ENCODE measurements at places on chromosomes 12 and 14.

DNA sequence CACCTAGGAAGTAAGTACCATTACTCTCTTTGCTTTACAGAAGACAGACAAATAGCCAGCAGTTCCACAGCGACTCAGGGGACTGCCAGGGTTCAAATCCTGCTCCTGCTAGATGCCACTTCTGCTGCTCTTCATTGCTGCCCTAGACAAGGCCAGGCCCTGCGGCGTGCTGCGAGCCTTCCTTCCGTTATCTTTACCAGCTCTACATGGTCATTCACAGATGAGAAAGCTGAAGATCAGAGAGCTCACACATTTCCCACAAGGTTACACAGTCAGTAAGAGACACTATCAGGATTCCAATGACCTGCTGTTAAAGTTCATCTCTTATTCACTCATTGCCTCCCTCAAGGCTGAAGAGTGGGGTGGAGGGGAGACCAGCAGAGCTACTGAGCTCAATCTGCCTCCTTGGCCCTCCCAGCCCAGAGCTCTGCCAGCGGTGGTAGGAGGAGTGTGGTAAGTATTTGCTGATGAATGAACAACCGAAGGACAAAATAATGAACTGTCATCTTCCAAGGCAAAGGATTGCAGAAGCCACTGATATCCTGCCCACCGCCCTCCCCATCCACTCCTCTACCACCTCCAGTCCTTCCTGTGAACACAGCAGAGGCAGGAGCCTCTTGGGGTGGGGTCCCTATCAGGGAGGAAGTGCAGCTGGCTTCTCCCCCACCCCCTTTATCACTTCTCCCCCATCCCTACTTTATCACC is 14.6 kb upstream of the HDAC7 start:
- DNase-seq, result no peak

- DNase-seq, result no peak
These were observed 472.2 kb upstream of the STXBP6 start for GRCh38 chr14:25522116-25522515.

- peak; percentile 52 for DNase-seq
These were observed at the start of gene TMEM229B for GRCh38 chr14:67487937-67488893. TSS of gene TMEM229B (minus strand) at chr14:67488721. CDS start at chr14:67473923, 14,798 bp downstream.

DNA sequence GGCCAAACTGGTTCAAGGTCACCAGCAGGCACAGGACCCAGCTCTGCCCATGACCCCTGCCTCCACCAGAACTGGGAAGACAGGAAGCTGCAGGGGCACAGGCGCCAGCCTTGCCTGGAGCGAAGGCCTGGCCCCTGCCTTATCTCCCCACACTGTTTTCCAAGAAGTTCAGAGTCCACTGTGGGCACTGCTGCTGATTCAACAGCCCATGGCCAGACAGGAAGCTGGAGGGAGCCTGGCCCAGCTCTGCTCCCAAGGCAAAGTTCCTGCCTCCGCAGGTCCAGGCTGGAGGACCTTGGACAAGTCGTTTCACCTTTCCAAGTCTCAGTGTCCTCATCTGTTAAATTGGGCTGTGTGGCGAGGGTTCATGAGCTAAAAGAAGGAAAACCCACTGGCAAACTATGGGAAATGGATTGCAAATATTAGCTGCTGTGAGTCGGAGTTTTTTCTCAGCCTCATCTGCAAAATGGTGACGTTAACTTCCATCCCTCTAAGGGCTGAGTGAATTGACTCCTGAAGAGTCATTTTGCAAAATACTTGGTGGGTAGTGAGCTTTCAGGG is 1.2 kb downstream of the PHETA1 start:
- DNase-seq, result no peak

DNA sequence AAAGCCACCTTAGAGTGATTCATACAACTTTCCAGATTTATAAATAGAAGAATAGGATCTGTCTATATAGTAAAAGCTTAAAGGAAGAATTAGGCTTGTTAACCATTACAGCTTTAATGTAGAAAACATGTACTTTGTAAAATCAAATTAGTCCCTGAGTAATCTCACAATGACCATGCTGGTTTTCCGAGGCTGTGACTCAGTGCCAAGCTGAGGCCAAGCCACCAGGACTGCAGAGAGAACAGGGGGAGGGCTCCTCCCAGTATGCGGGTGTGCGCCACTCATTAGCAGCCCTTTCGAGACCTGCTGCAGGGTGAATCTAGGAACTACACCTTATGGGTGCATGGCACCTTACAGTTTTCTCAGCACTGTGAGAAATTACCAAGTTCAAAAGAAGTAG is 167.0 kb downstream of the EFCAB11 start:
- DNase-seq, result no peak

DNA sequence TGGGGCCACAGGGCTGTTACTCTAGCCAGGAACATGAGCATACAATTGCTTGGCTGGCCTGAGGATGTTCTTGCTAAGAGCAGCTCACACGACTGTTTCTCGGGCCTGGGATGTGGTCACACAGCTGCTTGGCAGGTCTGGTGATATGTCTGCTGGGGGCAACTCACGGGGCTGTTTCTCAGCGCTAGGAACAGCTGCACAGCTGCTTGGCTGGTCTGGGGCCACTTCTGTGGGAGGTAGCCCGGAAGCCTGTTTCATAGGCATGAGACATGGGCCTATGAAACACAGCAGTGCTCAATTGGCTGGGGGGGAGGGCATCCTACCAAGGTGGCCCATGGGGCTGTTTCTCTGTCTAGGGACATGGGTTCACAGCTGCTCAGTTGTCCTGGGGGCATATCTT is 73.4 kb upstream of the DDHD1 start:
- DNase-seq, result no peak

DNA sequence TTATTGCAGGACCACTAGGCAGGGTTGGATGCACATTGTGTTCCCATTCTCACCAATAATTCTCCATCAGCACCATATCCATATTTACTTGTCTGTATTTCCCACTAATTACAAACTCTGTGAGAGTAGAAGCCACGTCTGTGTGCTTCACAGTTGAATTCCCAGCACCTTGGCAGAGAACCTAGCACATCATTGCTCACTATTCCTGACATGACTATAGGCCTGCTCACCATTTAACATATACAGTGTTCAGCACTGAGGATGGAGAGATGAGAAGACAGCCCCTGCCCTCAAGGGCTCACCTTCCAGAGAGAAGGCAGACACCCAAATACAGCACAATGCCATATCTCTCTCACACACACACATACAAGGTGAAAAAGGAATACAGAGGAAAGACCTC is 5.0 kb downstream of the DAD1 start:
- no peak for DNase-seq

DNA sequence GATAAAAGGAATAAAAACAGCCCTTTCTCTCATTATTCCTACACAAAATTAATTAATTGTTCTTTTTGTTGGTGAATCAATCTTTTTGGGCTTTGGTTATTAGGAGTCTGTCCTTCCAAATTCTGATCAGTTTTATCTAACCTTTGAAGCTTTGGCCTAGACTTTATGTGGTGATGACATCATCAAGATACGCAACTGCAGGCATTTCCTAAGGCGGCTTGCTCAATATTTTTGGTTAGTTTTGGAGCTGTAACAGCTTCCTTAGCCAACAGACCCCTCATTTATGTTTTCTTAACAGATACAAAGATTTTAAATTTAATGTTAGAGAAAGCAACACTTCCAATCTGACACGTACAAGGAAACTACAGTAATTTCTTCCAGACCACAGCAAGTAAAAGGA is 87.8 kb upstream of the PDE3A start:
- DNase-seq, result no peak

DNA sequence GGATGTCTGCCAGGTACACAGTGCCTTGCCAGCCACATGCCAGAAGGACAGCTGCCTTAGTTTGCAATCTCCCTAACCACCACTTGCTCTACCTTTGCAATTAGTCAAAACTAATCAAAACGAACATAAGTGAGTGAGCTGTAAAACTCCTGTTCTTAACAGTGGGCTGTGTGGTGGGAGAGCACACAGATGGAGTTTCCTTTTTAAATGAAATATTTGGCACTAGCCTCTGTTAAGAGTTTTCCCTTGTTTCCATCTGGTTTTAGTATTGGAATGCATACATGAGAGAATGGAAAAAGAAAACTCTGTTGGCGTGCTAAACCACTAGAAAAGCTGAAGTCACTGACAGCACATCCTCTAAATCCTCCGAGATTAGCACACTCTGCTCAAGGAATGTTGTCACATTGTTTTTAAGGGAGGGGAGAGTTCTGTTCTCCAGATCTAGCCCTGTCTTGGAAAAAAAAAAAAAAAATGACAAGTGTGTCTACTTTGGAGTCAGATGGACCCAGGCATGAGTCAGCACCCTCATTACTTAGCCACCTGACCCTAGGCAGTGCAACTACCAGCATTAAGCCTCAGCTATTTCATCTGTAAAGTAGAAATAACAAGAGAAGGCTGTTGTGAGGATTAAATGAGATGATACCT is 83.9 kb downstream of the STXBP6 start:
- no peak for DNase-seq

DNA sequence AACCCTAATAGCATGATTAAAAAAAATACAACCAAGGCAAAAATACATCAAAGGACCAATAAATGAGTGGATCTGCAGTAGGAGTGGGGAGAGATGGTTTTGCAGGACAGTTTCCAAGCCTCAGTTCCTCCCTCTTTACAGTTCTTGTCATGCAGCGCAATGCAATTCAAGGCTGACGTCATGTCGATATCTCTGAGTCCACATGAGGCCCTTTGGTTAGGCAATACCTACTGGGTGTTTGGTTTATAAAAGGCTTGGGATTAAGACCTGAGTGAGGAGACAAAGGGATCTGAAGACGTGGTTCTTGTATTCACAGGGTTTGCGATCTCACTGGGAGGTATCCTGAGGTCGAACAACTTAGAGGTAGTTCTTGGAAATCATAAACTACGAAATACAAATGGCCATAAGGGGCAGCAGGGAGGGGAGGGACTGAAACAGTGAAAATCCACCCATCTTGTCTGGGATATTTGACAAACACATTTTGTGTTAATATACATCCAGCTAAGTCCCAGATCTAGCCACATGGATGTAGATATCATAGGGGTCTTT is 441.0 kb downstream of the FUT8 start:
- no peak for DNase-seq

DNA sequence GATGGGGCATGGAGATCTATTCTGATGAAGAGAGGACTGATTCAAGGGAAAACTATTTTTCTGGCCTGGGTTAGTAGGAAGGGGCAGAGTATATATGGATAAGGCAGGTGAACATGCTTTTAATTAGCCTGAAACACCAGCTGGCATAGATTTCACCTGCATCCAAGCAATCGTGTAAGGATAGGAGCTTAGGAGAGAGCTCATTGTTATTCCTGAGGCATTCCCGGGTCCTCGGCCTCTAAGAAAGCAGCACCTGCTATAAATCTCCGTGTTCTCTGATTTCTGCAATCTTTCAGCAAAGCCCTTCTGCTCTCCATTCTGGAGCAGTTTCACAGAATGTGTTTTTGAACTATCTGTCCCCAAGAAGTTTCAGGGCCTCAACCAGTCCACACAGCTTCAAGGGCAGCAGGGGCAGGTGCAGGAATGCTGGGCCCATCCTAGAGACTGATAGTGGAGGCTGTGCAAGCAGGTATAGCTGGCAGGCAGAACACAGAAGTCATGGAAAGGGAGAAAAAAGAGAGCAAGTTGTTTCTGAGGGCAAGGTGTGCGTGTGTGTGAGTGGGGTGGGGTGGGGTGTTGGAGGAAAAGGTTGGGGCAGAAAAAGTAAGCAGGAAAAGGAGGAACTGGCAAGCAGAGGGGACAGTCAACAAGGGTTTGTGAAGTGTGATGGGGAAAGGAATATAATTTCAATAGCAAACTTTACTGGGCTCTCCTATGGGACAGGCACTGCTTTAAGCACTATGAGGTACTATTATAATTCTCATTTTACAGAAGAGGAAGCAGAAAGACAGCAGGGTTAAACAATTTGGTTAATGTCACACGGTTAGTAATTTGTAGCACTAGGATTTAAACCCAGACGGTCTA is 203.7 kb upstream of the SSTR1 start:
- DNase-seq, result no peak

- DNase-seq, result no peak
These were observed 96.2 kb downstream of the PAPOLA start for GRCh38 chr14:96598332-96598928.

DNA sequence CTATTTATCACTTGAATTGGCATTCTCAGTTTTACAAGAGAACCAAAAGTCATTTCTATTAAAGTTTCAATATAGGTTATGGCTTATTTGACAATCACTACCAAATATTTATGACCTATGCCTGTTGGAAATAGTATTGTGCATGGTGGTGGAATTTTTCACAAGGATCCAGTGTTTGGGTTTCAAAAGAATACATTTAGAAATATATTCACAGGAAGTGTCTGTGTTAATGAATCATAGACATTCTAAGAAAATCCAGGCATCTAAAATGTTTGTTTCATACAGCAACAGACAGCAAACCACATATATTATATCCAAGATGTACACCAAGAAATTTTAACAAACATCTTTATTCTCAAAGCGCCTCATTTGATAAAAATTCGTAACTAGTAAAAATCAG is 92.7 kb downstream of the MED13L start:
- DNase-seq, result no peak

DNA sequence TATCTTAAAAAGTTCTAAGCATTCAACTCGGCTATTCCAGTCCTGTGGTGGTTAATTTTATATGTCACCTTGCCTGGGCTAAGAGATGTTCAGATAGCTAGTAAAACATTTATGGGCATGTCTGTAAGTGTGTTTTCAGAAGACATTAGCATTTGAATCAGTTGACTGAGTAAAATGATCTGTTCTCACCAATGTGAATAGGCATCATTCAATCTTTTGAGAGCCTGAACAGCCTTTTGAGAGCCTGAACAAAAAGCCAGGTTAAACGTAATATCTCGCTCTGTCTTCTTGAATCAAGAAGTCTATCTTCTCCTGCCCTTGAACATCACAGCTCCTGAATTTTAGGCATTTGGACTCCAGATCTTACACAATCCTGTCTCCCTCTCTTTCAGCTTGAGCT is 1266.1 kb downstream of the LRFN5 start:
- no peak for DNase-seq

DNA sequence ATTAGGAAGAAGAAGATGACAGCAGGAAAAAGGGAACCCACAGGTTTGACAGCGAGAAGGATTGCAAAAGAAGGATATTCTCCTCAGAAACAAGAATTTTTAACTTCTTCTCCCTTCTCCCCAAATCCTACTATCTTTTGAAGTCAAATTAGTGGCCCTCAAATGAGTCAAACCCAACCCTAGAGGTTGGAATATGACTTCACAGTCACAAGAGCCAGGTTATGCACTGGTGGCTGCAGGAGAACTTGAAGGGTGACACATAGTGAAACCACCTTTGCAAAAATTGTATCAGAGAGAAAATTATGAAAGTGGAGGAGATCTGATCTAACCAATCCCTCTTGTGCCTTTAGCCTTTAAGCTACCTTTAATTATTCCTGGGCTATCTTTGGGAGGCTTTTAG is 386.2 kb upstream of the CCDC196 start:
- no peak for DNase-seq

- DNase-seq, result no peak
These were observed 7.5 kb downstream of the TGM1 start for GRCh38 chr14:24255438-24255837.
